ENCODE measurements at places on chromosomes 1 and 21. TPM values are rescaled to one million over a fixed set of nuclear protein-coding genes. Genes with fewer than 3 reads are reported as not detected.

NECAP2 gene
- 80.4 TPM for total RNA-seq

MROH7 gene
- total RNA-seq = 0.39 TPM

- DNase-seq = no peak
Observed at GRCh38 chr1:244161236-244161510, 110.1 kb downstream of the ZBTB18 start.

- no peak for DNase-seq
Observed at GRCh38 chr1:3898994-3899753, 898 bp downstream of the C1orf174 start.

S100A16 gene
- total RNA-seq = not detected

UTP11 gene
- 31.7 TPM for total RNA-seq
